Endodermal cell (in vitro differentiated cells): ENCODE measurements at places on chromosomes 16 and 17. TPM values are rescaled to one million over a fixed set of nuclear protein-coding genes. Genes with fewer than 3 reads are reported as not detected.
A peak's percentile ranks its signal among the peaks of the same experiment; 100 is the strongest.

- no peak for DNase-seq
Measured at GRCh38 chr16:70691223-70692129, 5.6 kb upstream of the MTSS2 start.

DNA sequence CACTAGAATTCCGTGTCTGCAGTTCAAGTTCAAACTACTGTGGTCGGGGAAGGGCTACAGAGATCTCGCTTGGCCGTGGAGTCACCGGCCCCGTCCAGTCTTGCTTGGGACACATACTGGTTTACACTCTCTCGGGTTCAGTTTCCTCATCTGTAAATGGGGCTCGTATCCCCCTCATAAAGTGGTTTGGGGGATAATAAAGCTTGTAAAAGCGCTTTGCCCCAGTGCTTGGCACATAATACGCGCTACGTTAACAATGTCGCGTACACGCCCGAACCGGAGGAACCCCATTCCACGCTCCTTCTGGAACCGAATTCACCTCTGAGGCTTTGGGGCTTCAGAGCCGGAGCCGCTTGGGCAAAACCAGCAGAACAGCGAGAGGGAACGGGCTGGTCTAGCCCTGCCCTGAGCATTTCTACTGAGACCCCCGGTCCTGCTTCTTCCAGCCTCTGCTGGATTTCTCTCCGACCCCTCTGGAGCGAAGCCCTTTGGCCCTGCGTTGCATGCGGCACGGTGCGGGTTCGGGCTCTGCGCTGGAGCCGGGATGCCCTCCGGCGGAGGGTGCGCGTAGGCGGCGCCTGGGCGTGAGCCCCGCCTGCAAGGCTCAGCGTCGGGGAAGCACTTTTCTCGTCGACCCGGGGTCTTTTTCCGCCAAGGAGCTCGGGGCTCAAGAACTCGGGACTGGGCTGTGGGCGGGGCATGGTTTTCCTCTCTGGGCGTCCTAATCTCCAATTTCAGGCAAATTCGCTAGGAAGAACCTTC is 26.1 kb upstream of the HOXB13 start:
- peak; percentile 90 for DNase-seq

- DNase-seq, result no peak
Measured at GRCh38 chr17:40326832-40327199, 17.8 kb downstream of the RARA start.

DNA sequence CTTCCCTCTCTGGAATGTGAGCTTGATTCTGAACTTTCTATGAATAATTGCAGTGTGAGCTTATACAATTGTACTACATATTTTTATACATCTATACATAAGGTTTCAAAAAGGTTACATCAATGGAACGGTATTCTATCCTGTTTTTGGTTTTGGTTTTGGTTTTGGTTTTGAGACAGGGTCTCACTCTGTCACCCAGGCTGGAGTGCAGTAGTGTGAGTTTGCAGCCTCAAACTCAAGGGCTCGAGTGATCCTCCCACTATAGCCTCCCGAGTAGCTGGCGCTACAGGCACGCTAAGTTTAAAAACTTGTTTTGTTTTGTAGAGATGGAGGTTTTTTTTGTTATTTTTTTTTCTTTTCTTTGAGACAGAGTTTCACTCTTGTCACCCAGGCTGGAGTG is 1.1 kb downstream of the CTRB1 start:
- DNase-seq, result no peak

DNA sequence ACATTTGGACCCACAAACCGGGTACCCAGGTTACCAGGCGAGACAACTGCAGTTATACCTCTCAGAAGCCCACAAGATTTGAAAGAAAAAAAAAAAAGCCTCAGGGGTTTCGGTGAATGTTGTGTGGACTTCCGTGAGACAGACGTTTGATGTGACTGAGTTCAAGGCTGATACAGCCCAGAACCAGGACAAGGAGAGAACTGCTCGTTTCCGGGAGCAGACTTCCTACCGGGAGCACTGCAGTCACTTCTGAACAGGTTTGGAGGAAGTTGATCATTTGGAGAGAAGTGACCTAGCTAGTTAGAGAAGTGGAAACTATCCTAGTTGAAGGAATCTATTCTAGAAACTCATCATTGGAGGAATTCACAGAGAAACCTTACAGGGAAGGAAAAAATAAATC is 847 bp downstream of the CKLF start:
- no peak for DNase-seq

GRCh38 chr16:48561960-48562393 is 48.0 kb downstream of the N4BP1 start:
- DNase-seq, result no peak

Gene GRAP
- total RNA-seq, result 0.14 TPM in 1 of 3 replicates, not detected in the others

Gene ESRP2
- 51.4 and 51.8 TPM in 2 replicates for total RNA-seq

DNA sequence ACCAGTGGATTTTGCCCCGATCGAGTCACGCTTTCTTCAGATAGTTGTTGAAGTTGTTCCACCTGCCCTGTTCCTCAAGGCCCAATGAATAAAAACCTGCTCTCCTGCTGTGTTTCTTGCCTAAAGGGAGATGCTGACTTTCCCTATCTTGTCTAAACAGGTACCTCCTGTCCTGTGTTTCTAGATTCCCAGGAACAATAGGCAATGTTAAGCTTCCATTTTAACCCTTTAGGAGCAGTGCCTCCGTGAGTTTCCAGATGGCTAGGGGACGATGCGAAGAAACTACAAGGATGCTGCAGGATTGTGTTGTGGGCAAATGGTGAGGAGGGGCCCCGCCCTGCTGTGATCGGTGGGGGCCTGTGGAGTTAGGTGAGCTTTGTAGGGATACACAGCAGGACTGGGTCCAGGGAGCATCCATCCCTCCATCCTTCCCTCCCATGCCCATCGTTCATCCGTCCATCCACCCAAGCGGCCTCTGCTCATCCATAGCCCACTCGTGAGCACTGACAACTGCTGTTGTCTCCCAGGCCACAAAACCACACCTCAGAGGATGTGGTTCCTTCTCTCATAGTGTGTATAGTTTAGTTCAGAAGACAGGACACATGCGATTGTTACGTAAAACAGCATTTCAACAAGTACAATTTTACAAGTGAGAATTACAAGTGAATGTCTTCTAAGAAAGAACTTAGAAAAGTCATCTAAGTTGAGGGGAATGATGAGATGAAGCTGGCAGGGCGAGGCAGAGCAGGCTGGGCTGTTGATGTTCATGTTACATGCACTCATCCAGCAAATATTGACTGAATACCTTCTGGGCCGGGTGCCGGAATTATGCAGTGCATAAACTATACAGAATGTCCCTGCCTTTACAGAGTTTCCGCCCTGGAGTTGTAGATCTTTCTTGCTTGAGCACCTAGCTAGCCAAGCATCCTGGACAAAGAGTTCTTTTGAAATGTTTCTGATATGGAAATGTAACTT is 5.2 kb downstream of the ARSG start:
- DNase-seq, result no peak

DNA sequence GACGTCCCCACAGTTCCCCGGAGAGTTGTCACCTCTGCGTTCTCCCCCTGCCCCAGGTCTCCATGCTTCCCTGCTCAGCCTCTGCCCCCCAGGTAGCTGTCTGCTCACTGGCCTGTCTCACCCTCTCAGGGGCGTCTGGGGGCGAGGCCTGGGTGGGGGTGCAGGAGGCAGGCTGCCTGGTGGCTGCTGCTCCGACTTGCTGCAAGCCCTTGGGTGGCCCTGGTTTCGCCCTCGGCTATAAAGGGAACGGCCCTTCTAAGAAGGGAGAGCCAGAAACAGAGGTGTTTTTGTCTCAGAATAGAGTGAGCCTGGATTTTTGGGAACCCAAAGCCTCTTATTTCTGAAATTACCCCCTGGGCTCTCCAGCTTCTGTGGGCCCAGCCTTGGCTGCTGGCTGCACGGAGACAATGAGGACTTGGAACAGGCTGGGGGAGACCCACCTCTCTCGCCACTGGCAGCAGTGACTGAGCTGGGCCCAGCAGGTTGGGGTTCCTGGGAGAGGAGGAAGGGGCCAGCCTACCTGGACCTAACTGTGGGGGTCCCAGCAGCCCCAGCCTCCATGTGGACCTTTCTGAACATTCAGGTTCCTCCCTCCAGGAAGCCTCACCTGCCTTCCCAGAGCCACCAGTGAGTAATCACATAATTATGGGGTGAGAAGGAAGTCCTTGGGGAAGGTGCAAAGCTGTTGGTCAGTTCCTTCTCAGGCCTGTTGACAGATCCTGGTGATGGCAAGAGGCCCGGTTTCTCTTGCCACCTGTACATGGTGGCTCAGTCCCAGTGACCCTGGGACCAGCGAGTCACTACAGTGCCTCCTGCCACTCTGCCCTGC is 15.5 kb upstream of the SPNS2 start:
- DNase-seq, result peak; percentile 88

- no peak for DNase-seq
Measured at GRCh38 chr17:419073-419735, 66.6 kb upstream of the RPH3AL start.

DNA sequence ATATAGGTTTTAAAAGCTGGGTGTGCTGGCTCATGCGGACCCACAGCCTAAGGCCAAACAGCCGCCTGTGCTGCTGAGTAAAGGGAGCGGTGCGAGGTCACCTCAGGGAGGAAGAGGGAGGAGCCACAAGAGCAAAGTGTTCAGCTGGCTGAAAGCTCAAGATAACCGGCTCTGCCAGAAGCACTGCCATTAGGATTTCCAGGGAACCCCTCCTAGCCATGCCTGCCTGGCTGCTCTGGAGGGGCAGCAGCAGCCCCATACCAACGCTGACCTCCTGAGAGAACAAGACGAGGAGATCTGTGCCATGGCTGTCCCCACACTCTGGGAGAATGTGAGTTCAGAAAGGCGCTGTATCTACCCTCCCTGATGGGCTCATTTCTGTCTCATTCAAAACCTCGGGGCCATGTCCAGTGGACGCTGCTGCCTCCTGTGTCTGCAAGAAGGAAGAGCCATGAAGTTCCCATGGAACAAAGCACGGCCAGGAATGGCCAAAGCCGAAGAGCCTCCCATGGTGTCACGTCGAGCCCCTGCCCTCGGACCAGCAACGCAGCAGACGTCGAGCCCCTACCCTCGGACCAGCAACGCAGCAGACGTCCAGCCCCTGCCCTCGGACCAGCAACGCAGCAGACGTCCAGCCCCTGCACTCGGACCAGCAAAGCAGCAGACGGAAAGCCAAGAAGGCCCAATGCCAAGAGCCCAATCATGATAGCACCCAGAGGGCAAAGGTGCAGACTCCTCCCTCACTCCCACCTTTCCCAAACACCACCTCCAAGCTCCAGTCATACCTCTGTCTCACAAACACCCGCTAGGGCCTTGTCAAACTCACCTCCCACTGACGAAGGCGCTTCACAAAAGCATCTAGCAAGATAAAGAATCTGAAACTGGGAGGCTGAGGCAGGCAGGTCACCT is 107.0 kb downstream of the ANKRD11 start:
- DNase-seq, result peak; percentile 81

DNA sequence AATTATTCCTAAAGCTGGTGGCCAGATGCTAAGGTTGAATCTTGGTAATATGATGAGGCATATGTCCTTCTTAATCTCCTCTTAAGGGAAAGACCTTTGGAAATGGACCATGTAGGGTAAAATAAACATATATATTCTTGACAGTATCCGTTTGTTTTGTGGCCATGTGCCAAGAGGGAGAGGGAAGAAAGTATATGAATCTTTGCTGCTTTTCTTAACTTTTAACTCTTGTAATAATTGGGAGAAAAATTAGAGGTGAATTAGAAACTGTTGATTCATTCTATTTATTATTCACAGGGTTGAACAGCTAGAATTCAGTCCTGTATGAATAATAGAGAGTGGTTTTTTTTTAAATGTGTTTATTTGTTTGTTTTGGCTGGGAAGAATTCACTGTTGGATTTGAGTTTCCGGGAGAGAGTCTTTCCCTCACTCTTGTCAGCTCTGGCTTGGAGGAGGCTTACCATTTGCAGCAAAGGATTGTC is 31.6 kb downstream of the AATF start:
- no peak for DNase-seq

DNA sequence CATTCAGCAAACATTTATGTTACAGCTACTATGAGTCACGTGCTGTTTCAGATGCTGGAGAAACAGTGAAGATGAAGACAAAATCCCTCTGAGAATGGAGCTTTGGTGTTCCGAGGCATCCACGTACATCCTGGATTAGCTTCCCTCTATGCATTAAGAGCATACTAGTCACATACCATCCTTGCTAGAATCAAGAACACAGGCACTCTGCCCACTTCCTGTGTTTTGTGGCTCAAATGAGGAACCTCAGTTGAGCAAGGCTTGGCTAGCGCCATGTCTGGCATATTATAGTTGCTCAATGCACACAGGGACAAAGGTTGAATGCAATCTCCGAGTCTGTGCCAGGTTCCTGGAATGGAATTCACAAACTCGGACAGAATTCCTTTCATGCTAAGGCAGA is 297.5 kb downstream of the XYLT1 start:
- DNase-seq, result no peak

Gene FBXW10
- not detected in 2 replicates for total RNA-seq

DNA sequence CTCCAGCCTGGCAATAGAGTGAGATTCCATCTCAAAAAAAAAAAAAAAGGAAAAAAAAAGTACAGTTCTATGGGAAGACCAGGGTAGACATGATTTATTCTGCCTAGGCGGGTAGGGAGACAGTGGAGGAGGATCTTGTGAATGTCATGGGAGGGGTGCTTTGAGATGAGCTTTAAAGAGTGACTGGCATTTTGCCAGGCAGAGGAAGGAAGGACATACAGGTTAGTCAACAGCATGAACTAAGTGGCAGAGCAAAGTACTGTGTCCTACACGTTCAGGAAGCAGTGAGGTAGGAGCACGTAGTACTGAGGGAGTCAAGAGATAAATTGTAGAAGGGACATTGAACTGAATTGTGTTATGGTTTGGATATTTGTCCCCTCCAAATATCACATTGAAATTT is 451.5 kb downstream of the TOX3 start:
- no peak for DNase-seq

Gene HCRT
- total RNA-seq, result not detected in 3 replicates

Gene SCNN1G
- total RNA-seq, result 0.09 and 0.11 TPM in 2 replicates

DNA sequence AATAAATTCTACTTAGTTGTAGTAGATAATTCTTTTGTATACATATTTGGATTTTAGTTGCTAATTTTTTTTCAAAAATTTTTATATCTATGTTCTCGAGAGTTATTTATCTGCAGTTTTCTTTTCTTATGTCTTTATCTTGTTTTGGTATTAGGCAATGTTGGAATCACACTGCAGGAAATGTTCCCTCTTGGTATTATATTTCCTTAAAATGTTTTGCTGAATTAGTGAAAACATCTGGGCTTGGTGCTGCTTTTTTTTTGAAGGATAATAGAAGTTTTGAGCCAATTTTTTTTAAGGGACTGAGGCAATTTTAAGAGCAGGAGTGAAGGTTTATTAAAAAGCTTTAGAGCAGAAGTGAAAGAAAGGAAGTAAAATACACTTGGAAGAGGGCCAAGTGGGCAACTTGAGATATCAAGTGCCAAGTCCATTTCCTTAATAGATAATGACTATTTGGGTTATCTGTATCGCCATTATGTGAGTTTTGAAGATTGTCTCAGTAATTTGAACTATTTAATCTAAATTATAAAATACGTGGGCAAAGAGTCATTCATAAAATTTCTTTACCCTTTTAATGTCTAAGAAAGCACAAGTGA is 1390.1 kb upstream of the CDH8 start:
- DNase-seq, result no peak

- DNase-seq, result no peak
Measured at GRCh38 chr17:59746849-59747445, 39.5 kb downstream of the VMP1 start.

- no peak for DNase-seq
Measured at GRCh38 chr16:26701243-26701886, 365.4 kb upstream of the C16orf82 start.
